ENCODE measurements at places on chromosomes 2 and 18.

DNA sequence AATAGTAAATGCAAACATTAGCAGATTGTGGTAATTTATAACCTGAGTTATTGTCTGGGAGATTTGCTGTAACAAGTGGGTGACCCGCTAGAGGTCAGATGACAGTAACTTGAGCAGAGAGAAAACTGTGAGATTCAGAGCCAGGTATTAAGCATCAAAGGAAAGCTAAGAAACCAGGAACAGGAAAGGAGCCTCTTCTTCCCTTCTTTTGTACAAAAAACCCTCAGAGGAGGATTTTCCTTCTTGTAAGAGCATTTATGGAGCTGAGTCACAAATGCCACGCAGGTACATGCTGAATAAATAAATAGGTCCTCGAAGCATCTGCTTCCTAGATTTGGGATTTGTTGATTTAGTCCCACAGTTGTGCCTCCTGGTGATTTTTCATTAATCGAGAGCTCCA, 146.5 kb downstream of the SH3BP4 start:
- no peak for DNase-seq

DNA sequence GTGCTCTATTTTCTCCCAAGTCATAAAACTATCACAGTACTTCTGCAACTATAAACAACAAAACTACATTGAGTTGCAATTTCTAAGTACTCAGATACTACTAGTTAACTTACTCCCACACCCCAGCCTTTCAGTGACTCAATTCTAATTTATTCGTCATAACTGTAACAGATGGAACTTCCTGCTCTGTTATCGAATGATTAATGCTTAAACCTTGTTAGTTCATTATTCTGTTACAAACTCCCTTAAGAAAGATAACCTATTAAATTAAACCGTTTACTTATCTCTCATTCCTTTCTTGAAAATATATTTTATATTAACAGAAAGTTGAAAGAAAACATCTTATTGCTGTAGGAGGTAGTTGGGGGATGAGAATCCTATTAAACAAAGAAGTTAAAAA, 17.0 kb downstream of the TNFAIP6 start:
- DNase-seq: peak; percentile 54

DNA sequence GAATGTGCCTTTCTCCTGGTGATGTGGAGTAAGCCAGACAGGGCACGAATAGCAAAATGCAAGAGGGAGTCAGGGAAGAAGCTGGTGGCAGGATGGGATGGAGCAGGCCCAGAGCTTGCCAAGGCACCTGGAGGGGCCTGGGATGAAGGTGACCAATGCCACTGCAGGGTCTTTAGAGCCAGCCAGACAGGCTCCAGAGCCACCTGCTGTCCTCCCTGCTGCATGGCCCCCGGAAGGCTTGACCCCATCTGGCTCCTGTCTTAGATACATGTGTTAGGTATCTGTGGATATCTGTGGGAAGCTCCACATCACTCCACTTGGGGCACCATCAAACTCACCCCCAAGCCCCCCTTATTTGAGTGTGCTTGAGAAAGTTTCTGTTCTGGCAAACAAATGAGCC, 99.9 kb upstream of the ATL2 start:
- no peak for DNase-seq

- DNase-seq: no peak
Observed at GRCh38 chr2:70607121-70607561, 53.5 kb upstream of the TGFA start.

DNA sequence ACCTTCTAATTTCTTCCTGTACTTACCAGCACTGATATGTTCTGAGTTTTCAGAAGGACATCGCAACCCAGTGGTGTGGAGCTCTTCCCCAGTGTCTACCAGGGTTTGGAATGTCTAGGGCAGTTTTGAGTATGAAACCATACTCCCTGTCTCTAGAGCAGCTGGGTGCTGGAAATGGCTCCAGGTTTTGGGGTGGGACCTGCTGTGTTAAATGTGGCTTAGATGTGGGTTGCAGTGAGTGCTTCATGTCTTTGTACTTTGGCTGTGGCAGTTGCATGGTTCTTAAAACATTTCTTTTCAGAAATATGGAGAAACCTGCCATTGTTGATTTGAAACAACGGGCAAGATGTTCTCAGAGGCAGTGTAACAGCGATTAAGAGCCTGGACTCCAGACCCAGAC, 48.5 kb downstream of the ACSL3 start:
- no peak for DNase-seq

DNA sequence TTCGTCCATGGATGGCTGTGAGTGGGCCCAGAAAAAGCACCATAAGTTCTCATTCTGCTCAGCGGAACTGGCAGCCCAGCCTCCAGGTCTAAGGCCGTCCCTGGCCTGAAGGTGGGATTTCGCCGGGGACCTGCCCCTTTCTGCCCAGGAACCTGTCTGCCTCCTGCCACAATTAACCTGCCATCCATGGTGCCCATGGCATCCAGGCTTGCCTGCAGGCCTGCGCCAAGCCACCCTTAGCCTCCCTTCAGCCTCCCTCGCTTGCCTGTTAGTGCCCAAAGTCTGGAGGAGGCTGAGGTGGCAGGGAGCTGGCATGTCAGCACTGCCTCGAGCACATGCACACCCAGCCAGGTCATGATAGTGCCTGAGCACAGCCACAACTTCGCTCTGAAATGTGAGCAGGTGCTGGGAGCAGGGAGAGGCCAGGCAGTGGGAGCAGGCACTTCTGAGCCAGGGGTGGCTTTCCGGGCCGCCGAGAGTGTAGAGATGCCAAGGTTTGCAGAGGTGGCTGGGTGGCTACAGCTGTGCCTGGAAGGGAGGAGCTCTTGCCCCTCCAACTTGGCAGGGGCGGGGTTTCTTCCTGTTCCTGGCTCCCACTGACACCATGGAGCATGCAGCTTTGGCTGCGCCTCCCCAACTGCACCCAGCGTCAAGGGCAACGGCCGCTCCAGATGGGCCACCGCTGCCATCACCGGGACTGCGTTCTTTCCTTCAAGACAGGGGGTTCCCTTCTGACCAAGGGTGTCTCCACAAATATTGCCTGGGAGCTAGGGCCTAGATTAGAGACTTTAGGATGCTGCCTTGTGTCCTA, 648.9 kb upstream of the VRK2 start:
- no peak for DNase-seq

Measured in GM12865 (cell line).